ENCODE measurements at places on chromosomes 16 and 17.

- DNase-seq: no peak
Measured at GRCh38 chr16:80743273-80743672, 61.1 kb downstream of the CDYL2 start.

GRCh38 chr16:62038646-62039045, 2.4 kb upstream of the CDH8 start:
- no peak for DNase-seq

DNA sequence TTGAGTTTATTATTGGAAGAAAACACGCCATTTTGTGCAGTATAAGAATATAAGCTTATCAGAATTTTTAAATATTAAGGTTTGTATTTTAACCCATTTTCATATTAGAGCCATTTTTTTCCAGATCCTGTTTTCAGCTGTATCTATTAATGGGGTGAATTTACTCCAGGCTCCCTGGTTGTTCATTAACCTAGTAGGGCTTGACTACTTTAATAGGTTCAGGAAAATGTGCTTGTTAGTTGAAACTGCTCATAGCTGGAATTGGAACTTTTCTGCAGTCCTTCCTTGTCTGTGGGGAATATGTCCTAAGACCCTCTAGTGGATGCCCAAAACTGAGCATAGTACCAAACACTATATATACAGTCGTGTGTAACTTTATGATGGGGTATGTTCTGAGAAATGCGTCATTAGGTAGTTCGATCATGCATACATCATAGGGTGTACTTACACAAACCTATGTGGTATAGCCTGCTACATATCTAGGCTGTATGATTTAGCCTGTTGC, 28.0 kb downstream of the NFAT5 start:
- DNase-seq: no peak

DNA sequence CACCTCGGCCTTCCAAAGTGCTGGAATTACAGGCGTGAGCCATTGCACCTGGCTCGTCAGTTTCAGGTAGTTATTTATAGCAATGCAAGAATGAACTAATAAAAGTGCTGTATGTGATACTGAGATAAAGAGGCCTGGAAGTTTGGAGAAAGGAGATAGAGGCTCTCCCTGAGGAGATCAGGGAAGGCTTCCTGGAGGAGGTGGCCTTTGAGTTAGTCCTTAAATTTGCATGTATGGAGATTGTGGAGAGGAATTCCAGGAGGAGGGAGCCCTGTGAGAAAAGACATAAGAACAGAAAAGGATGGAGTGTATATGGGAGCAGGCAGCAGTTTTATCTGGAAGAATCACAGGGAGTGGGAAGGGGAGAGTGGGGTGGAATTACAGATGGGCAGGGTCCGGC, 276.6 kb upstream of the EEF2KMT start:
- DNase-seq: no peak

DNA sequence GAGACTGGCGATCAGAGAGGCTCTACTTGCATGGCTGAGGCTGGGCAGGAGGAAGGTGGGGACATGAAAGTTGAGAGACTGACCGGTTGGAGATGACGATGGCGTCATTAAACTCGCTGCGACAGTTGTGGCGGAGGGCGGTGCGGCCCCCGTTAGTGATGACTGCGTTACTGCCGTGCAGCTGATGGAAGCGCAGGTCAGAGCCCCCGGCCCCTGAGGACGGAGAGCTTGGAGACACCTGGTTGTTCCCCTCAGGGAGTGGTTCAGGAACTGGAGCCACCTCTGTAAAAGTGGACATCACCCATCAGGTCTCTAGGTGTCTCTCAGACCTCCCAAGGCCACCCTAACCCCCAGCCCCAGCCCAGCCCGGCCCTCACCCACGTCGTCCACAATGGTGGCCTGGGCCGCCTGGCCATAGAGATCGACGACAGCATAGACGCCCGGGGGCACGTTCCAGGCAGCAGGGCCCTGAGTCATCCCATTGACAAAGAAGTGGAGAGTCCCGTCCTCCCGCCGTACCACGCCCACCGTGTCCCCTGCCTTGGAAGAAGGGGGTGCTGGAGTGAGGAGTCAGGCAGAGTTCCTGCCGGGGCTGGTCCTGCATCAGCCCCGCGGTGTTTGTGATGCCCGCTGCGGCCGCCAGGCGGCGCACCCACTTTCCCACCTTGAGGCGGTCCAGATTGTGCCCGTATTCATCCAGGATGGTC, 5.3 kb downstream of the NEURL4 start:
- peak; percentile 31 for DNase-seq

DNA sequence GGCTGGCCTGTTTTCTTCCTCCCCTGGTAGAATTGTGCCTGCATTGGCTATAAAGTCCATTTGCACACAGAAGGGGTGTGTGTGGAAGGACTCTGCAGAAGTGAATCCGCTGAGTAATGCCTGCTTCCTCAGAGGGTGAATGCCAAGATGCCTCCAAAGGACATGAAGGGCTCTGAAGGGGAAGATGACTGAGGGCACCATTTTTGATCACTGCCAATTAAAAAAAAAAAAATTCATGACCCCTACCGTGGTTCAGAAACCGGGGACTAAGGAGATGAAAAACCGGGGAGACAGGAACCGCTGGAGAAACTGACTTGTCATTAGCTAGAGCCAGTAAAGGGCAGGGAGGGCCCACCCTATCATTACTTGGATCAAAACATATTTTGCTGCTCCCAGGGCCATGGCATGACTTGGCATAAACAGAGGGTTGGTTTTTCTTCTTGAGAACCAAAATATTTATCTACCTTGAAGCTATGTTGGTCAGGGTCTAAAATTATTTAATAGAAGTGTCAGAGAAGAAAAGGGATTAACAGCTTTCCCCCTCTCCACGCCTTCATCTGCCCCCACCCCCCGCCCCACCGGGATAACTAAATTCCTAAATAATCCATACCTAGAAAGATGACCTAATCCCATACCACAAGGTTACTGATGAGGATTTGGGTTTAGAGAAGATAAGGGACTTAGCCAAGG, 3.6 kb upstream of the USP7 start:
- DNase-seq: no peak

DNA sequence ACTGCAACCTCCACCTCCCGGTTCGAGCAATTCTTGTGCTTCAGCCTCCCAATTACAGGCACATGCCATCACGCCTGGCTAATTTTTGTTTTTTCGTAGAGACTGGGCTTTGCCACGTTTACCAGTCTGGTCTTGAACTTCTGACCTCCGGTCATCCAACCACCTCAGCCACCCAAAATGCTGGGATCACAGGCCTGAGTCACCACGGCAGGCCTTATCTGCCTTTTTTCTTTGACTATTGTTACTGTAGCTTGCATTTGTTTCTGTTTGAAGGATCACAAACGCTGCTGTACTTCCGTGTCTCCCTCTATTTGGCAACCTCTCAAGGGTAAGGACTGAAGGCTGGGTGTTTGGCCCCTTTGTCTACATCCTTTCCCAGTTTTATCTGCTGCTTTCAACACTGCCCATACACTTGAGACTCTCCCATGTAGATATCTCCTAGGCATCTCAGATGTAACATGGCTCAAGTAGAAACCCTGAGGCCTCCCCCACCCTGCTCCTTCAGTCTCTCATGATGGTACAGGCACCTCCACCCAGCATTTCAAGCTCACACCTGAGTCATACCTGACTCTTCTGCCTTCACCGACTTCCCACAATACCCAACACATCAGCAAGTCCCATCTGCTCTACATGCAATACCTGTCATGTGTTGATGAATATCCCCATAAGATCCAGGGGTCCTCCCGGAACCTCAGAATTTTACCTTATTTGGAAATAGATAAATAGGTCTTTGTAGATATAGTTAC, 219.0 kb downstream of the CPPED1 start:
- DNase-seq: no peak

- DNase-seq: no peak
Measured at GRCh38 chr17:42197564-42198156, 3.4 kb upstream of the GHDC start.

DNA sequence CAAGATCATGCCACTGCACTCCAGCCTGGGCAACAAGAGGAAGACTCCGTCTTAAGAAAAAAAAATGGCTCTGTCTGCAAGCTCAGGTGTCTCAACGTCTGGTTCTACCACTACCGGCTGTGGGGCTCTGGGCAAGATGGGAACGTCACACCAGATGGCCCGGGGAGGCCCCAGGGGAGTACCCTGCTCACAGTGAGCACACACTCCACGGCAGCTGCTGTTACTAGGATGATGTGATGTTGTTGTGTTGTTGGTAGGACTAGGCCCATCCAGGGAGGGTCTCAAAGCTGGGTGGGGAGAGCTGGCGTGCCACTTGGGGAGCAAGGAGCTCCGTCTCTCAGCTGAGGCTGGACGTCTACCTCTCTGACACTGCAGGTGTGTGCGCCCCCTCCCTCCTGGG, 9.4 kb upstream of the NPTX1 start:
- DNase-seq: no peak

DNA sequence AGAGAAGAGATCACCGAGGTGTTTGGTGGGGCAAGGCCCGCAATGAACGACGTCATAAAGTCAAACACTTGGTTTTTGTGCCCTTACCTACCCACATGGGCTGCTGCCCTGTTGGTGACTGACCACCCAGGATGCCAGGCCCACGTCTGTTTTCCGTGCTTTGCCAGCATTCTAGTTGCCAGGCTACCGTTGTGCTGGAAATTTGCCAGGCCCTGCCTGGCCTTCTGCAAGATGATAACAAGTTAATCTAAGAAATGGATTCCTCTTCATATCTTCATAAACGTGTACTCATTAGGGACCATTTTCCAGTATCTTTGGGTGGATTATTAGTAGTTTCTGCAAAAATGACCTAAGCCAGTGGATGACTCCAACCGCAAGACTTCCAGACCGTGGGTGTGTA, 35.4 kb downstream of the SLC6A4 start:
- no peak for DNase-seq

DNA sequence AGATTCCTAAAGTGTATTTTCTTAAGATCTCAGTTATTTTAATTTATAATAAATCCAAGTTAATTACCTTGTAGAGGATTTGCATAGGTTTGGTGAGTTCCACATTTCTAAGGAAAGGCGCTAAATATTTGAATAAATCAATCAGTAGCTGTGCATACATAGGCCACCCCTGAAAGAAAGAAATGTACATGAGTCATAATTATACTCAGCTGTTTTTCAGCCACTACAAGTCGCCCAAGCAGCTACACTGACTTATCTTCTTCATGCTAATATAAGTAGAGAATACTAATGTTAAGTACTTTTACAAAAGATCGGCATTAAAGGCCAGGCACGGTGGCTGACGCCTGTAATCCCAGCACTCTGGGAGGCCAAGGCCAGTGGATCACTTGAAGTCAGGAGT, 14.9 kb downstream of the SETD6 start:
- DNase-seq: no peak

- peak; percentile 29 for DNase-seq
Measured at GRCh38 chr16:88941913-88942909, 34.8 kb downstream of the CBFA2T3 start.

GRCh38 chr17:16297367-16298139, 55.7 kb downstream of the CENPV start:
- no peak for DNase-seq

DNA sequence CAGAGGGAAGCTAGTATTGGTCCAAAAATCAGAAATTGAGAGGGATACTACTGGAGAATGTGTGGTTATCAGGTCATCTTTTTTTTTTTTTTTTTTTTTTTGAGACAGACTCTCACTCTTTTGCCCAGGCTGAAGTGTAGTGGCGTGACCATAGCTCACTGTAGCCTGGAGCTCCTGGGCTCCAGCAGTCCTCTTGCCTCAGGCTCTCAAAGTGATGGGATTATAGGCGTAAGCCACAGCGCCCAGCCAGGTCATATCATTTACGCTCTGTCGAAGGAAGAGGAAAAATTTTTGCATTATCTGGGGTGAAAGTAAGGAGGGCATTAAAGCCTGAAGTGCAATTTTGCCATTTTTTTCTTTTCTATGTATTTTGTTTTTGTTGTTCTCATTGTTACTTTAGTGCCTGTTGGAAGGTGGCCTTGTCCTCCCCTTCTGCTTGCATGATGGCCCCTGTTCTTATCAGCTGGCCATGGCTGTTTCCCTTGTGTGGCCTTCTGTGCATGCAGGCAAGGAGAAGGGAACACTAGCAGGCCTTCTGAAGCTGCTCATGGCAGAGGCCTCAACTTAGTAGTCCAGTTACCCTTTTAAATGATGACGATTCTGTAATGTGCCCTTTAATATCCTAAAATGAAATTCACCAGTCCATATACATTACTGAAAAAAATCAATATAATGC, 118.3 kb downstream of the SPECC1 start:
- DNase-seq: no peak

DNA sequence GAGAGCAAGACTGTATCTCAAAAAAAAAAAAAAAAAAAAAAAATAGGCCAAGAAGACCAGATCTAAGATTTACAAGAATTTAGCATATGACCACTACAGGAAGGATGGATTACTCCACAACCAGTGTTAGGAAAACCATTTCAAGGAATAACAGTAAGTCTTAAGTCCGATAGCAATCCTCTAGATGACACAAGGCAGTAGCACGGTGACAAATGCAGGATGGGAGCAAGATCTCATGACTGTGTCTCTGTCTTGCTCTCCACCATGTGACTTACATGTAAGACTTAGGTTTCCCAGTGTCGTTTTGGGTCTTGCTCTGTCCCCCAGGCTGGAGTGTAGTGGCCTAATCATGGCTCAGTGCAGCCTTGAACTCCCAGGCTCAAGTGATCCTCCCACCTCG, 27.8 kb downstream of the C16orf96 start:
- DNase-seq: no peak

- no peak for DNase-seq
Measured at GRCh38 chr17:44093231-44093900, 22.8 kb downstream of the G6PC3 start.

DNA sequence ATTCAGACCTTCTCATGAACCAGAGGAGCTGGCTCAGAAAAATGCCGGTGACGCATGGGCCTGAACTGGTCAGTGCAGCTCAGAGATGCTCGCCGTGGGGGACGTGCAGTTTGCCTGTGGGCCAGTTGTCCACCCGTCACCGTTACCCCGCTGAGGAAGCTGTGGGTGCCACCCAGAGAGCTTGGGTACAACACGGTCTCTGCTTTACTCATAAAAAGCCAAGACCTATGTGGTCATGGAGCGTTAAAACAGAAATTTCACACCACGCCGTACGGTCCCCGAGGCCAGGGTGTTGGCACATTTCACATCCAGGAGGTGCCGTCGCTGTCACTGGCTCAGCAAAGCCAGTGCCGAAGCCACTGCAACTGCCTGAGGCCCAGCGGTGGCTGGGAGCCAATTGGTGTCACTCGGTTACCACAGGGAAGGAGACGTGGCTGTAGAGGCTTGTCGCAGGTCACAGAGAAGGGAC, 120.9 kb downstream of the METRNL start:
- peak; percentile 46 for DNase-seq

DNA sequence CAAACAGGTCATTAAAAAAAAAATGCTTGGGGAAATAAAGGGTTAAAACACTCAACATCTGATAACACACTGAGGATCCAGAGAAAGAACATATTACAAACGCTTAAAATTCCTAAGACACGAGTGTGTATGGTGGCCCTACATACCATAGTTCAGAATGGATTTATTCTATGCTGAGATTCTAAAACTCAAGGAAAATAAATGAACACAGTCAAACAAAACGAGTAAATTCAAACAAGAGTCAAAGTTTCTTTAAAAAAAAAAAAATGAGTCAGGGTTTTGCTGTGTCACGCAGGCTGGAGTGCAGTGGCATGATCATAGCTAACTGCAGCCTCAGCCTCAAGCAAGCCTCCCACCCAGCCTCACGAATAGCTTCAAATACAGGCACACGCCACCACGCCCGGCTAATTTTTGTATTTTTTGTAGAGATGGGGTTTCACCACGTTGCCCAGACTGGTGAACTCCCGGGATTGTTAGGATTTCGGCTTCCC, 17.4 kb downstream of the CRK start:
- no peak for DNase-seq
